ENCODE measurements at places on chromosomes 5 and 9. TPM values are rescaled to one million over a fixed set of nuclear protein-coding genes. Genes with fewer than 3 reads are reported as not detected.

The MARCHF3 gene
- total RNA-seq: 13.7 TPM

DNA sequence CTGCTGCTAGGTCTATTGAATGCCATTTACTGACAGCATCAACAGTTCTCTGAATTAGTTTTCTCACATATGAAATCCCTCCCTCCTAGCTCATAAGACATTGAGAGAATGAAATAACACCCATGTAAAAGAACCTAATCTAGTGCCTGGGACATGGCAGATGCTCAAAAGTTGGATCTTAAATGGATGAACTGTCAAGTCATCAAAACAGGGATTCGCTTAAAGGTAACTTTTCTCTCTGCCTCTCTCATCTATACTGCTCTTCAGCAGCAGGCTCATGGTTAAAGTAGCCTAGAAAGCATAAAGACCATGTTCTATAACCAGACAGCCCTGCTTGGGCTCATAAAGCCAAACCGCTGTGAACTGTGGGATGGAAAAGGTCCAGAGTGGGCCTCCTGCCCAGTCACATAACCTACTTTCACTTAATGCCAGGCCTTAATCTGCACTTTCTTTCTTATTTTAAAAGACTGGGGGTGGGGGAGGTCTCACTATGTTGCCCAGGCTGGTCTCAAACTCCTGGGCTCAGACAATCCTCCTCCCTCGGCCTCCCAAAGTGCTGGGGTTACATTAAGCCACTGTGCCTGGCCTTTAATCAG, 3.7 kb downstream of the TMEM245 start:
- DNase-seq: no peak

DNA sequence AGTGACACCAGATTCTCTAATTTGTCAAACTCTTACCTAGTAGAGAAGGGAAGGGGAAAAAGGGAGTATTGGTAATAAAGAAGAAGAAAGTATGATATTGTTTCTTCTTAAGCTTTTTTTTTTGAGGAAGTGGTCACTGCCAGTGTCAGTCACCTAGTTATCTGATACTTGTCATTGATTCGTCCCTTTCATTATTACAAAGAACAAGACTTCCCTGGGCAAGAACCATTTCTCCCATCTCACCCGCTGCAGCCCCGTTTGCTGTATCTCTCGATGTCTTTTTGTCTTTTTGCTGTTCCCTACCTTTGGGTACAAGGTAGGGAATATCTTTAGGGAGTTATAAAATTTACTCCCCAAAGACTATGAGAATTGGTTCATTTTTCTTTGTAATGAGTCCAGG, 249.0 kb downstream of the ARHGAP26 start:
- no peak for DNase-seq

The SPEF2 gene
- total RNA-seq: 4.0 TPM

Measured in hematopoietic multipotent progenitor cell (in vitro differentiated cells).